GM03348 (cell line): ENCODE measurements at places on chromosomes 13 and 19.

DNA sequence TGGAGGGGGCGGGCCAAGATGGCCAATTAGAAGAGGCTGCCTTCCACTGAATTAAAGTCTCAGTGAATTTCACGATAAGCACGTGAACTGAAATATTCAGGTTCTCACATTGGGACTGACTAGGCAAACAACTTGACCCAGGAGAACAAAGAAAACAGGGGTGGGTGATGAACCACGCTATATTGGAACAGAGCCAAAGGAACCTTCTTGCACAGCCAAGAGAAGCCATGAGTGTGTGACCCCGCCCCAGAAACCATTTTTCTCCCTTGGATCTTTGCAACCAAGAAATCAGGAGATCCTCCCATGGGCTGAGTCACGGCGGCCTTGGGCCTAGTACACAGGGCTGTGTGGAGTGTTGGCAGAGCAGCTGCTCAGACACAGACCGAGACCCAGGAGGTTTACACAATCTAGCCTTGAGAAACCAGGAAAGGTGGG, 36.8 kb downstream of the ERICH4 start:
- no peak for DNase-seq

DNA sequence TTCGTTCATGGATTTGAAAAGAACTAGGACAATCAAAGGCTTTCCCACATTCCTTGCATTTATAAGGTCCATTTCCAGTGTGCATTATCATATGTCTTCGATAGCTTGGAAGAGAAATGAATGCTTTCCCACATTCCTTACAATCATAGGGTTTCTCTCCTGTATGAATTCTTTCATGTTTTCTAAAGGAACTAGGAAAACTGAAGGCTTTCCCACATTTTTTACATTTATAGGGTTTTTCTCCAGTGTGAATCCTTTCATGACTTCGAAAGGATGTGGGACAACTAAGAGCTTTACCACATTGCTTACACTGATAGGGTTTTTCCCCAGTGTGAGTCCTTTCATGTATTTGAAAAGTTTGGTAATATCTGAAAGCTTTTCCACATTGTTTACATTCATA, 19.8 kb downstream of the ZNF709 start:
- DNase-seq = no peak

GRCh38 chr13:77696879-77697216, 639 bp upstream of the SLAIN1 start:
- DNase-seq = no peak

DNA sequence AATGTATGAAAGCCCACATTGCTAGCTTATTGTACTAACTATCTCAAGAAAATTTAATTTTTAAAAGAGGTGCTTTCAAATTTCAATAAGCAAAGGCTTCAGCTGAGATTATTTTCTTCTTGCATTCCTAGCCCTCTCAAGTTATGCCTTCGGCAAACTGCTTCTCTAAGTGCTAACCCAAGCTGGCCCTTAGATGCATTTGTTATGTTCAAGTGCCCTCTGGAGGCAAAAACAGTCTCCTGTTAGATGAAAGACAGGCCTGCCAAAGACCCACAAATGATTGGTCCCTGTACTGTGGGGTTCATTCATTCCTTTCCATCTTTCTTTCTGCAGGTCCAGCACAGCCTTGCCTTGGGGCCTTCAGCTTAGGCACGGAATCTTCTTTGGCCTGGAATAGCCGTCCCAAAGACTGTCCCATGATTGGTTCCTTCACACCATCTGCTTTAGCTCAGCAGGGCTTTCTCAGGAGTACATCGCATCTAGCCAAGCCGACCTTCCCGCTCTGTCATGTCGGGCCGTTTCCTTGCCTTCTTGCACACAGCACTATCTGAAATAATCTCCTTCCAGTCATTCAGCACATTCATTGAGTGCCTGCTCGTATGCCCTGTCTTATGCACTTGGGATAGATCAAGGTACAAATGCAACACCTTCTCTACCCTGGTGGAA, 26.4 kb upstream of the TPTE2 start:
- DNase-seq = peak; percentile 42

- peak; percentile 27 for DNase-seq
Observed at GRCh38 chr13:40230833-40231266, 435.6 kb downstream of the FOXO1 start.

GRCh38 chr19:11018763-11019162, 57.9 kb downstream of the SMARCA4 start:
- DNase-seq = no peak

- DNase-seq = no peak
Observed at GRCh38 chr19:2974342-2975041, 2.9 kb upstream of the TLE6 start.

GRCh38 chr13:49300739-49301589, 53.2 kb downstream of the CDADC1 start:
- DNase-seq = peak; percentile 84

DNA sequence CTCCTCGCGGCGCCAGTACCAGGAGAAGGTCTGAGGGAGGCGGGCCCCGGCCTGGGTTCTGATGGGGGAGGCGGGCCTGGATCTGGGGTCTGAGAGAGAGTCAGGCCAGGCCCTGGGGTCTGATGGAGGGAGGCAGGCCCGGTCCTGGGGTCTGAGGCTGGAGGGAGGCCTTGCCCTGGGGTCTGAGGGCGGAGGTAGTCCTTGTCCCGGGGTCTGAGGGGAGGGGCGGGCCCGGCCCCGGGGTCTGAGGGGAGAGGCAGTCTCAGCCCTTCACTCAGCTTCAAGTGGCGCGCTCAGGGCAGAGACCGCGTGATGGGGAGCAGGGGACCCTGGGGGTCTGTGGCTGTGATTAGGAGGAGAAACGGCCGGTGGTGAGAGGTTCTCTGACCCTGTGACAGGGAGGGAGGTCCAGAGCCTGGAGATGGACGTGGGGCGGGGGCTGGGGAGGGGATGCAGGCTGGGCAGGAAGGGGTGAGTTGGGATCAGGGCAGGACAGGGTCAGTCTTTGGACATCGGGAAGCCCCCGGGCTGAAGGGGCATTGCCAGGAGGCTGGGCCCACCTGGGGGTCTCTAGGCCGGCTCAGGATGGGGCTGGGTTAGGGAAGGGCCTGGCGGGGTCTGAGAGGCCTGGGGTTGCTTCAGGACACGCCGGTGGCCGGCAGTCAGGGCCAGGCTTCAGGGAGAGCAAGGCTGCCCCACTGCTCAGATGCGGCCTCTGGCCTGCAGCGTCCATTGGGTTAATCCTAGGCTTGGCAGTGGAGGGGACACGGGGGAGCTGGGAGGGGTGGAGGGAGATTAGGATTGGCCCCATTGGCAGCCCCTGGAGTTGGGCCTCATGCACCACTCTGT, 18.7 kb downstream of the HCN2 start:
- DNase-seq = no peak

GRCh38 chr19:36051236-36051635, 2.8 kb downstream of the THAP8 start:
- DNase-seq = no peak

DNA sequence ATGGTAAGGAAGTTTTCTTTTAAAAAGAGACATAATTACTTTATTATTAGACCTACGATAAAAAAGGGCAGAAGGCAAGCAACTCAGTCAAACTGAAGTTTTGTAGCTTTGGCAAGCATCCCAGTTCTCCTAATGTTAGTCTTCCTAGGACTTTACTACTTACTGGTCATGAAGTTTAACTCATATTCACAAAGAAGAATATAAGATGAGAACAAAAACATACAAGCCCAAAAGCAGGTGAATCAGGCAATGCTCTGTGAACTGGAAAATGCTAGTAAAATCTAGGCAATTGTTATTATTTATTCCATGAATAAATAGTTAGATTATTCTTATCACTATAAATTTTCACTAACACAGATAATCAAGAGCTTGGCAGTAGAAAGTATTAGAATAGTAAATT, 85.0 kb downstream of the MIPEP start:
- DNase-seq = no peak

DNA sequence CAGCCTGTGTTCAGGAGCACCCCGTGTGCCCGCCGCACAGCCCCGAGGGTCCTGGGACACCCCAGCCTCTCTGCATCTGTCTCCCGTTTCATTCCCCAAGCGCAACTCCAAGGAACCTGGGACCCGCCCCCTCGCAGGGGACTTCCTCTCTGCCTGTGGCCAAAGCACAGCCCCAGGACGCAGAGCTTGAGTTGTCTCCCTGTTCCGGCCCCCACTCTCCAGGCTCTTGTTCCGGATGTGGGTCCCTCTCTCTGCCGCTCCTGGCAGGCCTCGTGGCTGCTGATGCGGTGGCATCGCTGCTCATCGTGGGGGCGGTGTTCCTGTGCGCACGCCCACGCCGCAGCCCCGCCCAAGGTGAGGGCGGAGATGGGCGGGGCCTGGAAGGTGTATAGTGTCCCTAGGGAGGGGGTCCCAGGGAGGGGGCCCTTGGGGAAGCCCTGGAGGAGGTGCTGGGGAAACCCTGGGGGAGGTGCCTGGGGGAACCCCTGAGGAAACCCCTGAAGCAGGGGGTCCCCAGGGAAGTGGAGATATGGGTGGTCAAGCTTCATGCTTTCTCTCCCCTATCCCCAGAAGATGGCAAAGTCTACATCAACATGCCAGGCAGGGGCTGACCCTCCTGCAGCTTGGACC, 1.3 kb downstream of the HCST start:
- peak; percentile 70 for DNase-seq

GRCh38 chr13:98510156-98510509, 66.8 kb downstream of the STK24 start:
- no peak for DNase-seq

DNA sequence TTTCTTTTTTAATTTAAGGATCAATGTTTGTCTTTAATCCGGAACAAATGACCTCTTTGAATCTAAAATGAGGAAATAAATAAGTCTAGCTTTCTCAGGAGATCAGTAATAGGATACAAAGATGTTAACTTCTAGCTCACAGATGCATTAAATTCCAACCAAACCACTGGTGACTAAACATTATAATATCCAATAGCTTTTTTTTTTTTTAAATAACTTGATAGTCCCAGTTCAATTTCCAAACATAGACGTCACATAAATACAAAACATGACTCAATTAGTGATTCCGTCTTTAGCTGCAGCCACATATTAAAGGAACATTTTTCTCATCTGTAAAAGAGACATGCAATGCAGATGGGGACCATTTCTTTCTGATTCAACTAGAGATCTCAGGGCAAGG, 390.5 kb upstream of the PCDH9 start:
- DNase-seq = no peak

- peak; percentile 1 for DNase-seq
Observed at GRCh38 chr13:111371720-111372119, 51.3 kb downstream of the TEX29 start.

DNA sequence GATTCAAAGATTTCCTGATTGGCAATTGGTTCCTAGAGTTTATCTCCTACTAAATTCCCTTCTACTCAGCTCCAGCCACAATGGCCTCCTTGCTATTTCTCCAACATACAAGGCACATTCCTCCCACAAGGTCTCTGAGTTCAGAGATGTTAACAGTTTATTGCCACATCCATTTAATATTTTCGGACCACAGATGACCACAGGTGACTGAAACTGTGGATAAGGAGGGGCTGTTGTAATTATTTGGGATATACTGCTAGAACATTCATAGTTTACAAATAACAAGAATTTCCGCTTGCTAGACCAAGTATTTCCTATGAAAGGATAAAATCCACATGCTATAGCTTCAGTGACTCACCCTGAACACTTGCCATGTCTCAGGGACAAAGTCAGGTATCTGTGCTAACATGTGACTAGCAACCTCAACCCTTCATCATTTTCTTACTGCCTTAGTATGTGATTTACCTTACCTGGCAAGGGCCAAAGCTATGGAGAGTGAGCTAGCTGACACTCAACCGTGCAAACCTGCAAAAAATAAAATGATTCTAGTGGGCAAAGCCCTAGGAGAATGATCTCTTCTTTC, 117.7 kb downstream of the TBC1D4 start:
- DNase-seq = no peak

GRCh38 chr13:83201506-83201905, 680.8 kb downstream of the SLITRK1 start:
- DNase-seq = no peak

DNA sequence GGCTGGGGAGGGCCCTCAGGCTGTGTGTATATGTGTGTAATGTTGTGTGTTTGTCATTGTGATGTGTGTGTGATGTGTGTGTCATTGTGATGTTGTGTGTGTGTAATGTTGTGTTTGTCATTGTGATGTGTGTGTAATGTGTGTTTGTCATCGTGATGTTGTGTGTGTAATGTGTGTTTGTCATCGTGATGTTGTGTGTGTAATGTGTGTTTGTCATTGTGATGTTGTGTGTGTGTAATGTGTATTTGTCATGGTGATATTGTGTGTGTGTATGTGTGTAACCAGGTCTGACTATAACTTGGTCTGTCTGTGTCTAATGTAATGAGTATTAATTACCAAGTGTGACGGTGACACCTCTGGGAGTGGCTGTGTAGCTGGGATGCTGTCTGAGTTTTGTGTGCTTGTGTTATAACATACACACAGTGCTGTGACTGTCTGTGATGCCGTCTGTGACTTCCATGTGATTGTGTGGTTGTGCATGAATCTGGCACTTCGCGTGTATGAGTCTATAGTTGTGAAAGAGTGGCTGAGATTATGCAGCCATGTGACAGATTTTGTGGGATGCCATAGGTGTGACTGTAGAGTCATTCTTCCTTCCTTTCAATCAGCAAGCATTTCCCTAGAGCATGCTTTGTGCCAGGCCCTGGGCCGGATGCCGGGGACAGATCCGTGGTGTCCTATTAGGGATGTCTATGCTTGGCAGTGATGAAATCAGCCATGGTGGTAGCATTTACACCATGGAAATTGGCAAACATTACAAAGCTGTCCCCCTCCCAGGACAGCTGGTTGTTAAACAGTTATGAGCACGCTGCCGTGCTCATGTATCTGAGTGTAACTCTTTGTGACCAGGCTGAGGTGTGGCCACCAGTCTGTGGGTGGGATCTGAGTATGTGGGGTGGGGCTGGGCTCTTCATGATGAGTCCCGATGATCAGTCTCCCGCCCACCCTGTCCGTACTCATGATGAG, 6.4 kb downstream of the TNFSF14 start:
- DNase-seq = no peak

DNA sequence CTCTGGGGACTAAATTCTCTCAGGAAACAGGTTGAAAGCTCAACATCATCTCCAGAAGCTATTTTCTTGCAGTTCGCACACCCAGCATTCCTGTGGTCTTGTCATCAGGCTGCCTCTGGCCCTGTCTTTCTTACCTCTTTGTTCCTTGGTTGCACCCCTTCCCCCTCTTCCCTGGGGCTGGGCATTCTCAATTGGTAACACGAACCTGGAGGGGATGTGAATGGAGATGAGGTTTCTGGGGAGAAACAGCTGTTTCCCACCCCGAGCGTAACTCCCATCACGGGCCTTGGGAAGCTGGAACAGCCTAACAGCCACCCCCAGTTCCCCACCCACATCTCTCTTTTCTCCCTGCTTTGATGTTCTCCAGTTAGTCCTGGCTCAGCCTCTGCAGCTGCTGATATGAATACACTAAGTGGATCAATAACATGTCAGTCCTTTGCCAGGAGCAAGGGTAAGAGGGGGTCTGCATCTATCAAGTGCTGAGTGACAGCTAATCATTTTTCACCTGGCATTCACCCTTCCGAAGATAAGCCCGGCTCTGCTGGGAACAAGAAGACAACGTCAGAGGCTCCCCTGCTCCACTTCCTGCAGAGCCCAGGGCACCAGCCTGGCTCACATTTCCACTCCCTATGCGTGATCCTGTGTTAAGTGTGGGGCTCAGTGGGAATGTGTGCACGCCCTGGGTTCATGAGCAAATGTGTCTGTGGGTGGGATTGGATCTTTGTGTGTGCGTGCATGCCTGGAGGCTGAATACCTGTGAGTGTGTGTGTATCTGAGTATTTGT, 74.0 kb upstream of the KCTD15 start:
- no peak for DNase-seq
